B cell (primary cell): ENCODE measurements at places on chromosomes 6 and 20.

- DNase-seq: peak; percentile 50
These were observed 11.2 kb downstream of the CD83 start for GRCh38 chr6:14128746-14129145.

- DNase-seq: no peak
These were observed 79.8 kb upstream of the CCN6 start for GRCh38 chr6:111973927-111974639.

DNA sequence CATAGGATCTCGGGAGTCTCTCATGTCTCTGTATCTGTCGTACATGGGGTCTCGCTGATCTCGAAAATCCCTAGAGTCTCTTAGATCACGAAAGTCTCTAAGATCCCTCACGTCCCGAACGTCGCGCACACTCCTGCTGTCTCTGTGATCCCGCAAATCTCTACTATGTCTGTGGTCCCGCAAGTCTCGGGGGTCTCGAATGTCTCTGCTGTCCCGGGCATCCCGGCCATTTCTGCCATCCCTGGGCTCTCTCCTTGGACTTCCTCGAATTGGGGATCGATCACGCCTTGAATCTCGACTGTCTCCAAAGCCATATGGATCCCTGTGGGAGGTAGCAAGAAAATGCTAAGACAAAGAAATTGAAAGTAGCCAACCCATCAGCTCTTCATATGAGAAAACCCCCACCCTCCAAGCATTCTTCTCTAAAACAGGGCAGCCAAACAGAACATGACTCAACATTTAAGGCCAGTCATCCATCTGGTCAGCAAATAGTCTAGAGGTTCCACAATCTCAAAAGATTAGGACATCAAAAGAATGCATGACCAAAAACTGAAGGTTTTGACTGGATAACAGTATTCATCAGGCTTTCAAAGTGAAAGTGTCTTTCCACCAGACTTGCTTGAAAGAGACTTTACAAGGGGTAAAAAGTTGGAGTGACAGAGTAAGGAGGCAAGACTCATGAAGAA lies 19.4 kb downstream of the NCOA5 start:
- DNase-seq: no peak

DNA sequence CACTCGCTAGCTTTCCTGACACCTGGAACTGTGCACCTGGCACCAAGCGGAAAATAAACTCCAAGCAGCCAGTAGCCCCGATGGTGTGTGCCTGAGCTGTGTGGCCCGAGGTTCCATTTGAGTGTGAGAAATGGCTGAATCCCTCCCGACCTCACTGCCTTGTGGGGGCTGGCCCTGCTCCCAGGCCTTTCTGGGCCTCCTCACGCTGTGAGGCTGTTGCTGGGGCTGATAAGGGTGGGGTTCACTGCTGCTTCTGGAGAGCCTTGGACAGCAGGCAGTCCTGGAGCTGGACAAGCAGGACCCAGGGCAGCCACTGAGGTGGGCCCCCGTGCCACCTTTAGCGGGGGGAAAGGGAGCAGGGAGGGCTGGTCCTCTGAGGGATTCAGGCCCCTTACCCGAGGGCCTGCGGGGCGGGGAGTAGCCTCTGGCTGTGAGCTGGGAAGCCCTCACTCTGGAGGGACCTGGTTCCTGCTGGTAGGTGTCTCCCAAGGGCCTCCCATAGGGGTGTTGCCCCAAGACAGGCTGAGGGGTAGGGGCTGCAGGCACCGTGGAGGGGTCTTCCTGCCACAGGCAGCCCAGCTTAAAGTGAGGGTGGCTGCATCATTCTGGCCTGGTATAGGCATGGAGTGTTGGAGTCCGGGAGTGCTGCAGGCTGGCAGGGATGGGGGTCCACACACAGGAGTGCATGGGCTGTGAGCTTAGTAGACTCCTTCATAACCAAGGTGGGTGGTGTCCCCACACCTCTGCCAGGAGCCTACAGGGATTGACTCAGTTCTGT lies 1.7 kb downstream of the PPDPF start:
- peak; percentile 20 for DNase-seq

- no peak for DNase-seq
These were observed 1.8 kb upstream of the FBXO30 start for GRCh38 chr6:145816392-145816791.

GRCh38 chr6:115976321-115976870 lies 84.3 kb downstream of the FRK start:
- DNase-seq: no peak

DNA sequence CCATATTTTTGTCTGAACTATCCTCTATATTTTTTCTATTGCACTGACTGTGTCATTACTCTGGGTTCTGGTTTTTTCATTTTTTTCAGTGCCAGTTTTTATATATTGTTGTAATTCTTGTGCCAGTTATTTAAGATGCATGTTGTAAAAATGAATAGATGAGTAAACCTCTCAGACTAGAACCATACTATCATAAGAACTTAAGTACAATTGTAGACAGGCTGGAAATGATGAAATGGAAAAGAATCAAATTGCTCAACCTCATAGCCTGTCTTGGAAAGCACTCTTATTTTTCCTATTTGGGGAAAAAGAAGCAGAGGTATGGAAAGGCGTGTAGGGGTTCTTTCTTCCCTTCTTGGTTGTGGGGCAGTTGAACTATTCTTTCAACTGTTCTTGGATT lies 30.2 kb downstream of the PANK2 start:
- DNase-seq: no peak

DNA sequence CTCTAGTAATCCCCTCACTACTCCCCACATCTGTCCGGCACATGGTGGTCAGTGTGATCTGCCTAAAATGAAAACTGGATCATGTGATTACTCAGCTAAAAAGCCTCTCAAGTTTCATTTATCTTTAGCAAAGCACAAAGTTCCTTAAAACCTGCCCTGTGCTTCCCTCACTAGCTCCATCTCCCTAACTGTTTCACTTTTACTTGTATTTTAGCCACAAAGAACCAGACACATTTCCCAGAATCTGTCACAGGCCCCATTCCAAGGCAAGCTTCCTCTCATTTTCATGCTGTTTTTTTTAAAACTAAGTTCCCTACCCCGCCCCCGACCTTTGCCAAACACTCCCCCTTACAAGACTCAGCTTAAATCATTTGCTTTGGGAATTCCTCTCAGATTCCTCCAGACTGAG lies 8.9 kb upstream of the IGF2R start:
- no peak for DNase-seq

GRCh38 chr20:17848249-17849048 lies 120.1 kb downstream of the SNX5 start:
- peak; percentile 36 for DNase-seq
